ENCODE measurements at places on chromosomes 5 and 9.

DNA sequence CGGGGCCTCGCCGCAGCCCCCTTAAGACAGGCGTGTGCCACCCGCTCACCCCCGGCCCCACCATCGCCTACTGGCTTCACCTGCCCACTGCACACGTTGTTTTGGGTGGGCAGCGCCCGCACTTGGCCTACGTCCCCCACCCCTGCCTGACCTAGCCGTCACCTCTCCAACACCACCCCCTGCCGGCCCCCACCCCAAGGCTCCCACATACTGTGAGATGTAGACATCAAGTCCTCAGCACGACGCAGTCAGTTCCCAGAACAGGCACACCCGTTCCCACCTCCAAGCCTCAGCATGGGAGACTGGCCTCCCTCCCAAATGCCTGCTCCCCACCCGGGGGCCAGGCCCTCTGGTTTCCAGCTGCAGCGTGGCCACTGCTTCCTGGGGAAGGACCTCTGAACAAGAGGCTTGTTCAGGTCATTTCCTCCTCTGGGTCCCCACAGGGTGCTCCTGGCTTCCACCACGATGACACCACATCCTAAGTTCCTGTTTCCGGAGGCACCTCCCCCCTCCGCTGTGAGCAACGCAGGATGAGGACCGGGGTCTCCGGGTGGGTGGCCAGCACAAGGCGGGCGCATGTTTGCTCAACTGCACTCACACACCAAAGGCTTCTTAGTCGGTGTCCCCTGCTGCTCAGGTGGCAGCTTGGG is 11.3 kb downstream of the DBN1 start:
- DNase-seq: no peak

- DNase-seq: no peak
These were observed 8.6 kb downstream of the NOL6 start for GRCh38 chr9:33465096-33465495.

DNA sequence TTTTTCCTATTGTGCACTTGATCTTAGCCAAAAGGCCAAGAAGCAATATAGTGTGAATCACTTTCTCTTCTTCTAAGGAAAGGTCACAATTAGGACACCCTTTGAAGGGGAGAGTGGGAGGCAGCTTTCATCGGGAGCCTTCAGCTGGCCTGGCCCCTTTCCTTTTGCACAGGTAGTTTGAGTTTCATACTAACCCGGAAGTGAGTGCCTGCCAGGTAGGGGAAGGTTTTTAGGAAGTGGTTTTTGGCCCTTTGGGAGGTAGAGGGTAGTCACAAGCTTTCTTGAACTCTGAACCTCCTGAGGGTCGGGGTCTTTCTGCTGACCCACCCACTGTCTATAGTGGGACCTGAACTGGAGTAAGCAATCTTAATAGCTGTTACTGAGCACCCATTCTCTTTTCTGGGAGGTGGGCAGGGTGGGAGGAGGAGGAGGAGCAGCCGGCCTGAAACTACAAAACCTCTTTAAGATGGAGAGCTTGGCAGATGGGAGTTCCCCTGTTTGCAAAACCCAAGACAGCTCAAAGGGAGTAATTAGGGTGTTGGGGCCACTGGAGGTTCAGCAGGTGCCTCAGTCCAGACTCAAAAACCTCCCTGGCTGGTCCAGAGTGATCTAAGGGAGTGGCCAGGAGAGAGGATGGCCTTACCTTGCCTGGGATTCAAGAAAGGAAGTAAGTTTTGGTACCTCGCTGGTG is 6.0 kb downstream of the LARP1 start:
- no peak for DNase-seq

- DNase-seq: no peak
These were observed 5.0 kb downstream of the IL7R start for GRCh38 chr5:35861718-35862117.

DNA sequence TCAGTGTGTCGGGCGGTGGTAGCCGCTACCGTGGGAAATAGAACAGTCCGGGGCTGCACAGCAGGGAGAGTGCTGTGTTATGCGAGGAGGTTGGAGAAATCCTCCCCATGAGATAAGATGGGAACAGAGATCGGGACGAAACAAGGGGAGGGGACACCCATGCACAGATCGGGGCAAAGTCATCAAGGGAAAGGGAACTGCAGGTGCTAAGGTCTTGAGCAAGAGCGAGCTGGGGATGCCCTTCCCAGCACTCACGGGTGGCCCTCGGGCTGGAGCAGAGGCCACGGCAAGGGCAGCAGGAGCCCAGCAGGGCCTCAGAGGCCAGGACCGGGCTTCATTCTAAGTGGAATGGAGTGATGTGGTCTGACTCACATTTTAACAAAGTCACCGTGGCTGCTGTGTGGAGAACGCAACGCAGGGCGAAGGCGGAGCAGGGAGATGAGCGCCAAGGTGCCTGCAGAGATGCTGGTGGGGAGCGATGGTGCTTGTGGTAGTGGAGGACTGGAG is 7.7 kb downstream of the IL13 start:
- DNase-seq: no peak

DNA sequence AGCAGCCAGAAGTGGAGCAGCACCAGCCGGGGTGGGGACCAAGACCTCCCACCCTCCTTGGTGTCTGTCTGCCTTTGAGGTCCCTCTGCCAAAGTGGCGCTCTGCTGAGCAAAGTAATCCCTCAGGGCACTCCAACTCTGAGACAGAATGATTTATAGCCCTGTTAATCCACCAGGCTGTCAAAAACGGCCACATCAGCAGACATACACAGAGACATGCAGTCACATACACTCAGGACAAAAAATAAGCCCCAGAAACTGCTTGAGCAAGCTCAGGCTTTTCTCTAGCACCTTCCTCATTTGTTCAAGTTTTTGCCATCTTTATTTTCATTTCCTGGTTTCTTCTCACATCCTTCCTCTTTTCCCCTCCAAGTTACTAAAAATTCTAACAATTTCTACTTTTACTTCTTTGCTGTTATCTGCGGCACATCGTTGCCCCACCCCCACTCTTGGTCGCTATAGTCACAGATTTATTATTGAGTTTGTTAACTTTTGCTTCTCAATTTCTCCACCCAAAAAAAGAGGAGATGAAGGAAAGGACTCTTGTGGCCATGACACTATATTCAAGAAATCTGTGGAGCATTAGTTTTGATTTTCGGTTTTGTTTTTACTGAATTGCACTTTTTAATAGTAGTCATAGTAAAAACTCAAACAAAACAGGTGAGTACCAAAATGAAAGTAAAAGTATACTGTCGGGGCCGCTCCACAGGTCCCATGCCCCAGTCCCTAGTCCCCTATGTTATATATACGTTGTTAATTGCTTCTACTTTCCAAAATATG is 17.4 kb upstream of the ADRB2 start:
- no peak for DNase-seq
